ENCODE measurements at places on chromosomes 1 and 21.

DNA sequence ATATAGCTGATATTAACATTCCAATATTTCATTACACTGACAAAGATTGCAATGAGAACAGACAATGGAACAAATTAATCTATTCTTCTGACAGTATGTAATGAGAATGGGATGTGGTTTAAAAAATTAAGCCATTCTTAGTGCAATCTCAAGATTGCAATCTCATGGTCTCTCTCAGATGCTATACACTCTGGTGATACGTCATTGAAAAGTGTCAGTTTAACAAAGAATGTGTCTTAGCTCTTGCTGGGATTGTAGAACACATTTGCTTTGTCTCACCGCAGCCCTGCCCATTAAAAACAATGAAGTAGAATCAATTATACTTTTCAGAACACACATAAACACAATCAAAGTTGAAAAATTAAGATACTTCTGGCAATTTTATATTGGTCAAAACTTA is 55.2 kb downstream of the LRRC53 start:
- DNase-seq, result no peak

GRCh38 chr1:111987502-111987901 is 2.0 kb downstream of the KCND3 start:
- no peak for DNase-seq

DNA sequence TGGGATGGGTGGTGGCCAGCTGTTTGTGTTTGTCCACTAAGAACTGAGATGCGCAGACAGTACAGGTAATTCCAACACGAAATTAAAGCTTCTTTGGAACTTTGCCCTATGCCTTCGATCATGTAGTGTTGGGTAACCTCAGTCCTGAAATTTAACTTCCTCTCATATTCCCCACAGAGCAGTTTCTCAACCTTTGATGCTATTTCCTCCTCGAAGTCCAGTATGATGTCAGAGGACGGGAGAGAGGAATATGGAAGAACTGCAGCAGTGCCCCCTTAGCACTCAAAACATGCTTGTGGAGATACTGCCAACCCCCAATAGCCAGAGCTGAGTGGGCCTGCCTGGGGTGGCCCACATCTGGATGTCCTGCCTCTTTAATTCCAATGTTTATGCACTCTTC is 3.6 kb downstream of the LPAR3 start:
- DNase-seq, result no peak

DNA sequence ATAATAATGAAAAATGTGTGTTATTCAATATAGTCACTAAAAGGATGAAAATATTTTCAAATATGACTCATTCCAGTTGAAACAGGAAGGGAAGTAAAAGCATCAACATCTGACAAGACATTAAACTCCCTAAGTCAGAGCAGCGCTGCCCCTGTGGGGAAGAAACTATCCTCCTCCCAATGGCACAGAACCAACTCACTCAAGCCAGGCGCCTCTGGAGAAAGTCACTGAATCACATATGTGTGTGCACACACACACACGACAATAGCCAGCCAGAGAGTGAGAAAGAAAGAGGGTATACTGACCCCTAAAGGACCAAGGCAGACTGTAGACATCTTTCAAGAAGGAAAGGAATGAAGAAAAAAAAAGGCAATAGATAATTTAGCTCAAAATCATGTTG is 126.9 kb downstream of the SETD4 start:
- no peak for DNase-seq

DNA sequence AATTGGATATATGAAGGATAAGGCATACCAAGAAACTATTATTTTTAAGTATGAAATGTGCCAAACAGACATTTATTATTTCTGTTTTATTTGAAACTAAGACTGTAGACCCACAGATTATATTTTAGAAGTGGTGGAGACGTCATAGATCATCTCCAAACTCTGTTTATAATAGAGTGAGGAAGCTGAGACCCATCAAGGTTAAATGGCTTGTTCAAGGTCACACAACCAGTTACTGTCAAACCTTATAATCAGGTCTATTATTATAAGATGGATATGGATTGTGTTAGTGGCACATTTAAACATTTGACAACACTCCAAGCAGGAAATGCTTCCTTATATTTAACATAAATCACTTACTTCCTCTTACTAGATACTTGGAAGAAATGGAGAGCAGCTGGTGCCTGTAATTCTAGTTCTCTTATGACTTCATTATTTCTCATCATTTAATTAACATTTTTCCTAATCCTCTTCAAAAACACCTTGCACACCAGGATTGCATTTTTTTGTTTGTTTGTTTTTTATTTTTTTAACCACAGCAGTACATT is 117.0 kb downstream of the NEK7 start:
- DNase-seq, result no peak

GRCh38 chr1:1437904-1438376 is 2.5 kb downstream of the VWA1 start:
- no peak for DNase-seq

DNA sequence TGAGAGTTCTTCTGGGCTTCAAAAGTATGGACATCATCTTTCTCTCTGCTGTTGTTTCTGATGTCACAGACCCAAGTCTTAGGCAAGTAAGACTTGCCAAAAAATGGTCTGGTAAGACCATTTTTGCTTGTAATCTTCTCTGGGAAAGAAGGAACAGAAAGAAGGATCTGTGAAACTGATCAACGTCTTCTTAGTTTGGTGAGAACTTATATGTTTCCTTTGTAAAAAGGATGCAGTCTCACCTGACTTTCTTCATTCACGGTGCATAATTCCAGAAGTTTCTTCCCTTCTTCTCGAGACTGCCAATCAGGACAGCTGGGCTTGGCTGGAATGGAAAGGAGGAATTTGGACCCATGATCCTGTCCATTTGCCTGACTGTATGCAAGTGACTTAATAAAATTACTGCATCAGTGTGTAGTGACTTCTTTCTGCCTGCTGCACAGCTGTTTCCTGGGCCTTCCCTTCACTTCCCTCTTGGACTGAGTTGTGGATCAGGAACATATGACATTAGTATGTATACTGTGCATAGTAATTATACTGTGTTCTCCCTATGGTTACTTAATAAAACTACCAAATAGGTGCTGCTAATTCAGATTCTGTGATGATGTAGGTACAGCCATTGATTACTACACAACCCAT is 7.6 kb upstream of the DENND1B start:
- no peak for DNase-seq
